ENCODE measurements at places on chromosomes 11 and 22.

DNA sequence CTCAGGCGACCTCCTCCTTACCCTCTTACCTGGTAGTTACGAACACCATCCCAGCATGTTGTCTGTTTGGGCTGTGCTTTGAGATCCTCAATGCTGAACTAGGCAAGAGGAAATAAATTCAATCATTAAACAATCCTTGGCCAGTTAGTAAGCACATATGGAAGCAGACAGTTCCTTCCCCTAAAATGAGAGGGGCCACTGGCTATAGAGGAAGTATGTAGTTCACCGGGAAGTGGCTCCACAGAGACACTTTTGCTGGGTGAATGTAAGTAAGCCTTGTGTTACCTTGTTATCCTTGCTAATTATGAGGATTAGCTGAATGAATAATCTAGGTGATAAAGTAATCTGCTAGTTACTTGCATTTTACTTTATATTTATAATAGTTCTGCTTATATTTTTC is 2.9 kb downstream of the THYN1 start:
- DNase-seq, result no peak

GRCh38 chr11:62472063-62472884 is 53.4 kb downstream of the SCGB1A1 start:
- DNase-seq, result no peak

- DNase-seq, result peak; percentile 65
Measured at GRCh38 chr11:61949169-61950034, 749 bp upstream of the BEST1 start.

DNA sequence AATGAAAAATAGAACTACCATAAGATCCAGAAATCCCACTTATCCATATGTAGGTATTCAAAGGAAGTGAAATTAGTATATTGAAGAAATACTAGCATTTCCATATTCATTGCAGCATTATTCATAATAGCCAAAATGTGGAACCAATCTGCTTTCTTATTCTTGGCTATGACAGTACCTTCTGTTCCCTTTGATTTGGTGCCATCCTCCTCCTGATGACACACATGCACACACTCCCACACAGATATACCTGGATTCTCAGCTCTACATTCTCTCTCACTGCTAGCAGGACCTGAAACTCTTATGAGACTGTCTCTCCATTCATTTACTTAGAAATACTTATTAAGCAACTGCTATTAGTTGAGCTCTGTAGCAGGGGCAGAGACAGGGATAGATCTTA is 582.6 kb upstream of the TENM4 start:
- no peak for DNase-seq

DNA sequence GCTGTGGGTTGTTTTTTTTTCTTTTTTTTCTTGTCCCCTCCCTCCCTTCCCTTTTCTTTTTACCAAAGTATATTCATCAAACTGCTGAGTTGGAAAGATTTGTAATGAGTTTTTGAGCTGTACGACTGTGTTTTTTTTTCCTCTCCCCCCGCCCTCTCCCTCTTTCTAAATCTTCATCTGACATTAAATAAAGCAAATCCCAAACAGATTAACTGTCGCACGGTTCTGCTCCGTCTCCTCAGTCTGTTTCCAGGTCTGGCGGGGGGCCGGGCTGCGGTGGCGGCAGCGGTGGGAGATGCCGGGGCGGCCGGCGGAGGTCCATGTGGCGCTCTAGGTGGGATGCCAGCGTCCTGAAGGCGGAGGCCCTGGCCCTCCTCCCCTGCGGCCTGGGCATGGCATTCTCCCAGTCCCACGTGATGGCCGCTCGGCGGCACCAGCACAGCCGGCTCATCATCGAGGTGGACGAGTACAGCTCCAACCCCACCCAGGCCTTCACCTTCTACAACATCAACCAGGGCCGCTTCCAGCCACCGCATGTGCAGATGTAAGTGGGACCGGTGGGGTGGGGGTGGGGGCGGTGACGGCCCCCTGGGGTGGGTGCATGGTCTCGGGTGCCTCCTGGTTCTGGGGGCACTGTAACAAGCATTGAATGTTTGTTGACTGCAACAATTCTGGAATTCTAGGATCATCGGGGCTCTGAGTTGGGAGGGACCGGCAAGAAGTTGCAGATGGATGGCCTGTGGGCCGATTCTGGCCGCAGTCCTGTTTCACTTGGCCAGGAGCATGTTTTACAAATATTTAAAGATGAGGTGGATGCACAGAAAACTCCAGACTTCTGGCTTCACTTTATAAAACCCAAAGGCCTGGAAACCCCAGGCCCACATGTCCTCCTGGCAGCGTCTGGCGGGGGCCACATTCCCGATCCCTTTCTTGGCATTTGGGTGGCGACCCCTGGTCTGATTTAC is 13.1 kb downstream of the MPPED1 start:
- DNase-seq, result no peak

DNA sequence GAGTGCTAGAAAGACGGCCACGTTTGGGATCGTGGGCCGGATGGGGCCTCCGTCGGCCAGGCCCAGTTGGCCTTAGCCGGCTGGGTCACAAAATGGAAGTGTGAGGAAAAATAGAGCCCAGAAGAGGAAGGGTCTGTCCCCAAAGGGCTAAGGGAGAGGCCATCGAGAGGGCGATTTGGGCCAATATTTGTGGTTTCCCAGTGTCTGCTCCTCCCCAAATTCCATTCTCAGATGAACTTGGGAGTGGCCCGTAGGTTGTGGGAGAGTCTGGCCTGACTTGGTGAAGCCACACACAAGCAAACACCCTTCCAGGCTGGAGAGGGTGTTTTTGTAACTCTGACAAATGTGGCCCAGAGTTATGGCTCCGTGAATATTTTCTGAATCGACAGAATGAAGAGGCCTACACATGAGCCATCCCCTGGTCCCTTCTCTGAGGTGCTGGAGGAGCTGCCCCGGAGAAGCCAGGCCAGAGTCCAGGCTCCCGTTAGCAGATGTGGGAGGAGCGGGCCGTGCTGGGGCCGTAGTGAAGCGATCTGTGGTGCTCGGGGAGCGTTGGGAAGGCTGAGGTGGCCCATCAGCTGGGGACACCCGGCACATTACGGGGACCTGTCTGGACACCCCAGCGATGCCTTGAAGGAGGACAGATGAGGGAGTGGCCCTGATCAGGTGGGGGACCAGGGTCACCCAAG is 73.5 kb upstream of the PPARA start:
- no peak for DNase-seq

- DNase-seq, result no peak
Measured at GRCh38 chr11:26632691-26633159, 60.7 kb upstream of the MUC15 start.

DNA sequence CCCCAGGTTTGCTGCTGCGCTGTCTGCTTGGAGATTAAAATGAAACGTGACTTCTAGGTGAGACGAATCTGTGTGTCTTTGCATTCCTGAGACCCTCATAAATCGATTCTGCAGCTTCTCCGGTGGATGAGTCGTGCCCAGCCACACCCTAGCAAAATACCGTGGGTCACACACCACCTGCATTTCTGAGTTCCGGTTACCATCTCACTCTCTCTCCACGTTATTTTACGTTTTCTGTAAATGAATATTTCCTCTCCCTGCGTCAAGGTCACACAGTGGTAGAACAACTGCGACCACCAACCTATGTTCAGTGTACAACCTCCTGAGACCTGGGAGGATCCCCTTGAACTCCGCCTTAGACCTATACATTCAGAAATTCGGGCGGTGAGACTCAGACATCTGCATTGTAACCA is 1.1 kb downstream of the YWHAH start:
- no peak for DNase-seq

- DNase-seq, result no peak
Measured at GRCh38 chr22:45638834-45639746, 32.5 kb upstream of the ATXN10 start.

GRCh38 chr22:39966470-39966869 is 6.3 kb downstream of the TMA7B start:
- no peak for DNase-seq

Data from cerebellar nuclear complex (tissue), 1 donor.